WTC11 (cell line): ENCODE measurements at places on chromosomes 2 and 18. TPM values are rescaled to one million over a fixed set of nuclear protein-coding genes. Genes with fewer than 3 reads are reported as not detected.

The TFPI gene
- total RNA-seq, result 8.4 to 10.2 TPM (median 8.9 TPM) in 3 replicates

The TUBA3D gene
- total RNA-seq, result 0.25 to 0.28 TPM in 2 of 3 replicates, not detected in the other

The APOB gene
- 1.4 to 1.6 TPM (median 1.5 TPM) in 3 replicates for total RNA-seq

The TMEM37 gene
- 7.6 to 9.6 TPM (median 8.5 TPM) in 3 replicates for total RNA-seq

The CHRNG gene
- total RNA-seq, result 0.20 TPM in 1 of 3 replicates, not detected in the others

The NEB gene
- total RNA-seq, result 1.7 to 2.1 TPM (median 1.9 TPM) in 3 replicates

The ANTXR1 gene
- total RNA-seq, result 30.0 to 37.7 TPM (median 36.8 TPM) in 3 replicates

The UGT1A4 gene
- total RNA-seq, result 0.14 to 0.22 TPM in 2 of 3 replicates, not detected in the other
